ENCODE measurements at places on chromosomes 7 and 10.

DNA sequence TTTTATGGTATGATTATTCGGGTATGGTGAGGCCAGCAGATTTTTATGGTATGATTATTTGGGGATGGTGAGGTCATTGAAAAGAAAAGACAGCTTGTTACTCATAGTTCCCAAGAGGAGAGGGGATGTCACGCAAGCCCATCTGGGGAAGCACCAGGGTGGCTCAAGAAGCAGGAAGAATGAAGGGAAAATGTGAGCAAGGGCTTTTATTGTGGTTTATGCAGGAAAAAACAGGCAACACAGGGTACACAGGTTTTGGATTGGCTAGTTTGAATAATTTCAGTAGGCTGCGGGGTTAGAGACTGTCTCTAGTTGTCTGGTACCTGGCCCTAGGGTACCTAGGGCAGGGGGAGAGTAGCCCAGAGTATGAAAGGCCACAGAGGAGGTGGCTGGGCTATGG is 26.8 kb upstream of the DGKI start:
- no peak for DNase-seq

DNA sequence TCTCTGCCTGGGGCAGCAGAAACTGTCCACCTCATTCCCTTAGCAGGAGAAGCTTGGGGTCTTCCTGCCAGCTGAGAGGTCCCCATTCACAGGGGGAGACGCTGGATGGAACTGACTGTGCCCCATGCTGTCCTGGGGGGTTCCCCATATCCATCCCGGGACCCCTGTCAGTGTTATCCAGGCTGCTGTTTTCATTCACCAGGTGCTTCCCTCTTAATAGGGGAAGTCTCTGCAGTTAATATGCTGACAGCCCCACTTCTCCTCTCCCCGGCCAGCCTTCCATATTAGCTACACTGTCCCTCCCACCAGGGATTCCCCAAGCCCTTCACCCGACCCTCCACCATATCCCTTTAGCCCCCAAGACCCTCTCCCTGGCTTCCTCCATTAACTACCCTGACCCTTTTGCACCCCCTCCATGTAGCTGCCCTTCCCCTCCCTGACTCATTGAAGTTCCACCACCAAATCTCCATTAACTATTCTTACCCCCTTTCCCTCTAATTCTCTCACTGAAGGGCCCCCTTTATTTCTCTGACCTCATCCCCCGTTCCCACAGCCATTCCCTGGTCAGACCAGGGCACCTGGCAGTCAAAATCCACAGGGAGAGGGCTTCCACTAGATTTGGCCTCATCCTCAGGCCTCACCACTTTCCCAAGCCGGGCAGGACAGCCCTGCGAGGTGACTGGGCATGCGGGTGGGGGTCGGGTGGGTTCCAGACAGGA is 92.0 kb upstream of the PAX2 start:
- no peak for DNase-seq

DNA sequence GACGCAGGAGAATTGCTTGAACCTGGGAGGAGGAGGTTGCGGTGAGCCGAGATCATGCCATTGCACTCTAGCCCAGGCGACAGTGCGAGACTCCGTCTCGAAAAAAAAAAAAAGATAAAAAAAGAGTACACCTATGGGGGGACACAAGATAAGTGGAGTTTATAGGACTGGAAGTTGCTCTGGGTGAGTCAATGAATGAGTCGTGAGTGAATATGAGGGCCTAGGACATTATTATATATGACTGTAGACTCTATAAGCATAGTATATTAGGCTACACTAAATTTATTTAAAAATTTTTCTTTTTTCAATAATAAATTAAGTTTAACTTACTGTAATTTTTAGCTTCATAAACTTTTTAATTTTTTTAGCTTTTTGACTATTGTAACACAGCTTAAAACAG is 19.4 kb upstream of the SGCE start:
- no peak for DNase-seq

GRCh38 chr10:38027986-38028385 is 17.5 kb downstream of the ZNF33A start:
- DNase-seq = no peak

DNA sequence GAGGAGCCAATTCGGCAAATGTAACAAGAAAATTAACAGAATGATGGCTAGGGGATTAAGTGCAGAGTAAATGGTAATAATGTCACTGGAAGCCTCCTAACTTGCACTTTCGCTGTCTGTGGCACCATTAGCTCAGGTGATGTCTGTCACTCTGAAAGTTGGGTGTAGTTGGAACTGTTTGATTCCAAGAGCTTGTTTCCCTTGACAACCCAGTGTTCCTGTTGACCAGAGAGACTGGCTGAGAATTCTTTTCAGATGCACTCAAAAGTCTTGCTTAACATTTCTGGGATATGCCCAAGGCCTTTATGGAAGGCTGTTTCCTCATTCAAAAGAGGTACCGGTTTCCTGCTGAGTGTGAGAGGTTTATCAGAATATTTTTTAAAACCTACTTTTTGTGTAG is 49.6 kb downstream of the PLPP4 start:
- DNase-seq = no peak

GRCh38 chr7:117669818-117670217 is 190.0 kb downstream of the CFTR start:
- no peak for DNase-seq

- DNase-seq = no peak
Observed at GRCh38 chr10:124185084-124185483, 91.7 kb upstream of the CHST15 start.

DNA sequence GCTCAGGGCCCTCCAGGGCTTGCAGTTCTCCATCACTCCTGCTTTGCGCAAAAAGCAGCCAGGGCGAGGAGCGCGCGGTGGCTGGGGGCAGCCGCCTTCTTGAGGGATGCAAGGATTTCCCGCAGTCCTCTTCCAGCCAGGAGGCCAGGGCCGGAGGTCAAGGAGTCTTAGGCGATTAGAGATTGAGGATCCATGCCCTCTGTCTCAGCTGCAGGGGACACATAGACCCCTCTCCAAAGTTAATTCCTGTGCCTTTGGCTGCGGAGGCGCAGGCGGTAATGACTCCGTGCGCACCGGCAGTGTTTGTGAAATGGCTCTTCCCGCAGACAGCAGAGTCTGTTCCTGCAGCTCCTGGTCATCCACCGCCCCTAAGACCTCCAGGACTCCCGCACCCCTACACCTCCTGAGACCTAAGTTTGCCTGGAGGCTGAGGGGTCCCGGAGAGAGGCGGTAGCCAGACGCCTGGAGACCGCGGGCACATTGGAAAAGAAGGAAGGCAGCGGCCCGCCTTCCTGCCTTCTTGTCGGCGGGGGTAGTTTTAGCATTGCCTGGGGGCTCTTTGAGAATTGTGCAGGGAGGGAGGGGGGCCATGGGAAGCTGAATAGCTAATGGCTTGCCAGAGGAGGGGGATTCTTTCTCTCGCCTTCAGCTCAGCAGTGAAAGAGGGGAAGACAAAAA is 3.3 kb upstream of the NEUROG3 start:
- DNase-seq = no peak

DNA sequence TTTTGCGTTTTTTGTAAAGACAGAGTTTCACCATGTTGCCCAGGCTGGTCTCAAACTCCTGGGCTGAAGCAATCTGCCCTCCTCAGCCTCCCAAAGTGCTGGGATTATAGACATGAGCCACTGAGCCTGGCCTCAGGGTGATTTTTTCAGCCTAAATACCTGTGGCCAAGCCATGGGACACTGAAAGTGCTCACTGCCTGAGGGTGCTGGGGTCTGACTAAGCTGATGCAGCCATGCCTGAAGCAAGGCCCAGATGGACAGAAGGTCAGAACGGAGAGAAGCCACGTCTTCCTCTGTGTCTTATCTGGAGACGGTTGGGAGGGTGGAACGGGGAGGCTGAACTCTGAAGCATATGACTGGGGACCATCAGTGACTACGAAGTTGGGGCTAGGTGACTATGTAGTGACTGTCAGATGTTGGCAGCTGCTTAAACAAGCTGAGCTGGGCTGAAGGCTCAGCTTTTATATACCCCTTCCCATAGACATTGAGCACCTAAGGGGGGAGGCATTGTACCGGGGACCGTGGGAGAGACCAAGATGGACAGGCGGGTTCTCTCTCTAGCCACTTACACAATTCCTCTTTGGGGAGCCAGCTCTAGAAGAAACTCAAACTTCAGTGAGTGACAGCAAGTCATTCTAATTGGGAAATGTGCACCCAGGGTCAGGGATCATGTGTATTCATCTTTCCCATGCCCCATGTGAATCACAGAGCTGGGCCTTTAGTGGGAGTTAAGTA is 73.3 kb upstream of the HABP2 start:
- DNase-seq = no peak

DNA sequence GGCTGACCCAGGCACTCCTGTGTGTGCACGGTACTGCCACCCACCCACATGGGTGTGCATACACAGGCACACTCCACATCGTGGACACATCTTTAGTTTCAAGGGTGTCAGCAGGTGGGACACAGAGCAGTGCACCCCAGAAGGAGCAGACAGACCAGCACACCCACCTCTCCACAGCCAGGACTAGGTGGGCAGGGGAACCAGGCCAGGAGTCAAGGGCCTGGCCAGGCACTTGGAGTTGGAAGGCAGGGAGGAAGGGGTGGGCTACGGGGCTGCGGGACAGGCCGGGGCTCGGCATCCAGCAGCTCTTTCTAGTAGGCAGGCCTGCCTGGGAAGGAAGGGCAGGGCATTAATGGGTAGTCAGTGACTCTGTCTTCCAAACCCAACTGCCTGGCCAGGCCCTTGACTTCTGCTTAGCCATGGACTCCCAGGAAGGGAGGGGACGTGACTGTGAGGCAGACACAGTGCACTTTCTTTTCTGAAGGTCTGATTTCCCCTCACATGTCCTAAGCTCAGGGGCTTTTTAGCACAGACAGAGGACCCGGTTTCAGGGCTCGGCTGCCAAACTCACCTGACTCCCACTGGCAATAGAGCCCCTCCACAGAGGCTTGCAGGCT is 14.6 kb downstream of the RASGEF1A start:
- DNase-seq = no peak

- no peak for DNase-seq
Observed at GRCh38 chr7:38102507-38102906, 75.5 kb upstream of the STARD3NL start.

GRCh38 chr10:21340331-21340730 is 185.2 kb downstream of the SKIDA1 start:
- DNase-seq = no peak

DNA sequence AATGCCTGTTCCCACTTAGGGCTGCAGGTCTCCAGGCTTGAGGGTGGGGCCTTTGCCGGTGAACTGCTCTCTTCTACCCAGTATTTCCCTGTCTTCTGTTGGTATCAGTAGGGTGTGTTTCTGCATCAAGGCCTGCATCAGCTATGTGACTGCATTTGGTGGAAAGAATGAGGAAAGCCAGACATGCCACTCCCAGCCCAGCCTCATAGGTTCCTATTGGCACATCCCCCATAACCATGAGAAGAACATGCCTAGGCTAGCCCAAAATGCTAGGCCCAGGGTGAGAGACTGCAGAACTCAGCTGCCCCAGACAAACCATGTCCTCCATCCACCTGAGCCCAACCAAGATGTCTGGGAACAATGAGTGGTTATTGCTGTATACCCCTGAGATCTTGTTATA is 380.3 kb upstream of the ADARB2 start:
- DNase-seq = no peak

DNA sequence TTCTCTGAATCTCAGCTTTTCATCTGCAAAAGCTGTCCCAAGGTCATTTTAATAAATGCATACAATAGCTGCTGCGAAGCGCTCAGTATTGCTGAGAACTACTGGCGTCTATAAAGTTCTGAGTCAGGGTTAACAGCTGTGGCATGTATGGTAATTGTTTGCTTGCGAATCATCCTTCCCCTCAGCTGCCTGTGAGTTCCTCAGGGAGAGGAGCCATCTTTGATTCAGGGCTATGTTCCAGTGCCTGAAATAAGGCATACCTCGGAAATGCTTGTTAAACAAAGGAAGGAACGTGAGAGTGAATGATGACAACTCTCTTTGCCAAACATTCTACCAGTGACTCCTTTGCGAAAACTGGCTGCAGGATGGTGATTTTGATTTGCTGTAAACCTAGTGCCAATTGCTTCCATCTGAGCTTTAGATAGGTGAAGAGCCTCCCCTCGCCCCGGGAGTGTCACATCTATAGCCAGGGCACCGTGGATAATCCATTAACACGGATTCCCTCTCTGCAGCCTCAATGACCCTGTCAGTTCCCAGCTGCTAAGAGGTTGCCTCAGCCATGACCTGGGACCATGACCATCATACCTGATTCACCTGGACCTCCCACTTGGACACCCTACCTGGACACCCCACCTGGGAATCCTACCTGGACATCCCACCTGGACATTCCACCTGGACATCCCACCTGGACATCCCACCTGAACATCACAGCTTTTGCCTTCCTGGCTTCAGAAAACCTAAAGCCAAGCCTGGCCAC is 39.6 kb downstream of the GPRIN2 start:
- DNase-seq = no peak

DNA sequence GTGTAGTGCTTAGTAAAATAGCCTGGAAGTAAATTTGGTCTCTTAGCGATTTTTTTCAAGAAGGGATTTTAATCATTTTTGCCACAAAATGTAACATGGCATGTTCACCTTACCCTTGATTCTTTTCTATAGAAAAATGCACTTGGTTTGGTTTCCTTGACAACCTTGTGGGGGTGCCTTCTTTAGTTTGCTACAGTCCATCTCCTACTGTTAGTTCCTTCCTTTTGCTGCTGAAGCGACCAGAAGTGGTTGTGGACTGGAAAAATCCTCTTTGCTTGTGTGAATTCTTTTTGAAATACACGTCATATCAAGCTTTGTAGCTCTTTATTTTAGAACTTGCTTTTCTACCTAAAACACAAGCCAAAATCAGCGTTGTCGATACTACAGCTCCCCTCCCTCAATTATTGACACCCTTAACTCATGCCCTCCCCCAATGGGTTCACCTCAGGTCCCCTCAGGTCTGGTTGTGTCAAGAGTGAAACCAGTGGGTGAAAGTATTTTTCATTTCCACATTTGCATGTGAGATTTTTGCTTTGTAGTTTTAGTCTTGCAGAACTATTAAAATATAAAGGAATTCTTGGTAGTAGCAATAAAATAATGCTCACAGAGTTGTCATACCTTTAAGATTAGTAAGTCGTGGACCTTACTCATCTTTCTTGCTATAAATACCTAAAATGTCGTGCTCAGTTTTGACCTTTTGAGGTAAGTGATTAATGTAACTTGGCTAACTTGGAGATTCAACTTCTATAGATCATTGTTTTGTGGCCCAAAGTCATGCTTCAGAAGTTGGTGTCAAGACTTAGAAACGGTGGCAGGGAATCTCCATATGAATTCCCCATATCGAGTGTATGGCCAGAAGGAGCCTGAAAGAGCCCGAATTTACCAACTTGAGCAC is 1.5 kb downstream of the ACTR3B start:
- DNase-seq = no peak

DNA sequence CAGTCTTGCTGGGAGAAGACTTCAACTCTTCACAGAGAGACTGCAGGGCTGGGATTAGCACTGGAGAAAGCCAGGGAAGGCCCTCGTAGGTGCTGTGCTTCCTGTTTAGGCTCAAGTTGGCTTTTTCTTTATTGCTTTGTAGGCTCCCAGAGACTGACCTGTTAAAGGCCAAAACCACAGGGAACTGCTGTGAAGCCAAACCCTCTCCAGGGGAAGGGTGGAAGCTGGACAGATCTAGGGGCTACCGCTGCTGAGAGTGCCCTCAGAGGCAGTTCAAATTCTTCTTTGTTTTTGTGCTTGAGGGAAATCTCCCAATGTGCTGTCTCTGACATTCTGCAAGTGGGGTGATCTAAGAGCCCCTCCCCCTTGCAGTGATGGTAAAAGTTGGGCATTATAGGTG is 198.4 kb downstream of the CNTNAP2 start:
- DNase-seq = no peak

GRCh38 chr7:100794741-100795140 is 32.6 kb downstream of the EPHB4 start:
- DNase-seq = no peak

GRCh38 chr7:66946545-66946944 is 25.5 kb downstream of the TMEM248 start:
- DNase-seq = no peak
